ENCODE measurements at places on chromosomes 7 and 10.

DNA sequence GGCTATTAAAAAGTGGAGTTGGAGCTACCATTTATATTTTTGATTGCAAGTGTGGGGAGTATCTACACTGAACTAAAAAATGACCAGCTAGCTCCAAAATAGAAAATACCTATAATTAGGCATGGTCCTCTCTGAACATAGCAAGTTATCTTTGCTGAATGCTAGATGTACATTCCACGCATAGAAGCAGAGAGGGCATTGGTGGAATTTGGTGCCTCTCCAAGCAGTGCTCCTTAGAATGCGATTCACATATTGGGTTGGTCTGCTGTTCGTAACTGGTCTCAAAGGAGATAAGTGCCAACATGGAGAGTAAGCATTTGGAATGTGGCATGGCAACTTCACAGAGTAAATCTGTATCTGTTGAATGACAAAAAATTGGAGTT, 196.2 kb downstream of the PTN start:
- DNase-seq = no peak

- peak; percentile 5 for DNase-seq
Measured at GRCh38 chr10:21505711-21506278, 19.7 kb downstream of the SKIDA1 start.

- no peak for DNase-seq
Measured at GRCh38 chr7:107582875-107583274, 2.8 kb downstream of the BCAP29 start.

GRCh38 chr10:122112625-122113160, 123.7 kb downstream of the TACC2 start:
- peak; percentile 58 for DNase-seq

GRCh38 chr10:97664282-97664850, 22.7 kb downstream of the AVPI1 start:
- no peak for DNase-seq

- no peak for DNase-seq
Measured at GRCh38 chr10:128067691-128068397, 58.4 kb downstream of the MKI67 start.

DNA sequence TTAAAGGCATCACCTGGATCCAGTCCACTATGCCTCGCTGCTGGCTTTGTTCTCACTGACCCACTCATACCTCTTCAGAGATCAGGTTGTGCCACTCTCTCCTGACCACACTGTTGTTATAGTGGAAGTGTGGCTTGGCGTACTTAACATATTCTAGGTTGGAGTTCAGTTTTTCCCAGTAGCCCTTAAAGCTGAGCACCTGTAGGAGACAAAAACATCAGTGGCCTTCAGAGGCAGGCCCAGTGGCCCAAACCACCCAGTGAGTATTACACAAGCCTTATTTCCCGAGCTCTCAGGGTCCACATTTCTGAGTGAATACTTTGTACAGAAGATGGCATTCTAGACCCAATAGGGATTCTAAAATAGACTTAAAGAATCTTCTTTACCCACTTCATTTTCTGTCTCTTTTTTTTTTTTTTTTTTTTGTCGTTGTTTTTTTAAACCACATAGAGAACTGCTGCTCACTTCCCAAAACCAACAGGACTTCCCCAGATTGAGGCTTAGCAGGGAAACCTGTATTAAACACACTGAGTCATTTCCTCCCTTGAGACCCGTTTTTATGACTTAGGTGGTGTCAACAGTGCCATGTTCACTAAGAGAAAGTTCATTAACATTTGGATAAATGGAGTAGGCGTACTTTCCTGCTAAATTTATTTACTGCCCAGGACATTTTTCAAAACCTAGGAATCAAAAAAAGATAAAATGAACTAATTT, 85.8 kb downstream of the GSAP start:
- DNase-seq = no peak

GRCh38 chr7:96401200-96401599, 79.3 kb upstream of the SLC25A13 start:
- DNase-seq = no peak

GRCh38 chr7:39509436-39509835, 56.8 kb upstream of the YAE1 start:
- no peak for DNase-seq

DNA sequence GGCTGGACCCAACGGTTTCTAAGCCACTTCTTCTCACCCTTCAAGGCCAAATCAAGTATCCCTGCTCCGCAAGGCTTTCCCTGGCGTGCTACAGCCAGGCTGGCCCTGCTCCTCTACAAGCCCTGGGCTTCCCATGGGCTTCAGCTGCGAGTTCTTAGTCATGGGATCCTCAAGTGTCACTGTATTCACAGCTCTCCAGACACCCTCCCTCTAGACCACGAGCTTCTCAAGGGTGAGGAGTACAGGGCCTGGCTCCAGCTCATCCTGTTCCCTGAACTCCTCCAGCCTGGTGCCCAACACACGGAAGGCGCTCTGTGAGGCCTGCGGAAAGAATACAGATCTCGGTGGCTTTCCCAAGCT, 38.8 kb downstream of the FAM53B start:
- no peak for DNase-seq

- DNase-seq = no peak
Measured at GRCh38 chr10:8374334-8374733, 319.8 kb downstream of the GATA3 start.

GRCh38 chr10:57977262-57977661, 290.4 kb downstream of the IPMK start:
- DNase-seq = no peak

DNA sequence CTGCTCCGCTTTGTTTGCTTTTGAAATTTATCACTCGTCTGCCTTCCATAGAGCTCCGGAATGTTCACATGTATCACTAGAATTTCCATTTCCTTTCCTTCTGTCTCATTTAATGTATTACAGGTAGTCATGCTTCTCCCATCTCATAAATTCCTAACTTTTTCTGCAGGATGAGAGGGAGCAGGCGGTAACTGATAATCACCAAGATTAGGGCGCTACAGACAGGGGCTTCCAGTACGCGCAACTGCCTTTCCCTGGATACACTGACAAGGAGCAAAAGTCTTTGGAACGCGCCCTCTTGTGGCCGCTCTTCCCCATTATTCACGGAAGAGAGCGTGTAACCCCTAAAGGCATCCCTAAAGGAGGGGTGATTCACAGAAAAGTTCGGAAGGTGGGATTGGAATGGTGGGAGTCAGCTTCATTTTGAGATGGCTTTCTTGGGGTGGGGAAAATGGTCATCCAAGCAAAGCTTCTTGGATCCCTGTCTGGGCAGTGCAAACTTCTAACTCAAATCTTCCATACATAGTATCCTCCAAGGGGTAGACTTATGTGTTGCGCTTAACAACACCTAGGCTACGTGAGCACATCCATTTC, 6.5 kb downstream of the INHBA start:
- peak; percentile 30 for DNase-seq

DNA sequence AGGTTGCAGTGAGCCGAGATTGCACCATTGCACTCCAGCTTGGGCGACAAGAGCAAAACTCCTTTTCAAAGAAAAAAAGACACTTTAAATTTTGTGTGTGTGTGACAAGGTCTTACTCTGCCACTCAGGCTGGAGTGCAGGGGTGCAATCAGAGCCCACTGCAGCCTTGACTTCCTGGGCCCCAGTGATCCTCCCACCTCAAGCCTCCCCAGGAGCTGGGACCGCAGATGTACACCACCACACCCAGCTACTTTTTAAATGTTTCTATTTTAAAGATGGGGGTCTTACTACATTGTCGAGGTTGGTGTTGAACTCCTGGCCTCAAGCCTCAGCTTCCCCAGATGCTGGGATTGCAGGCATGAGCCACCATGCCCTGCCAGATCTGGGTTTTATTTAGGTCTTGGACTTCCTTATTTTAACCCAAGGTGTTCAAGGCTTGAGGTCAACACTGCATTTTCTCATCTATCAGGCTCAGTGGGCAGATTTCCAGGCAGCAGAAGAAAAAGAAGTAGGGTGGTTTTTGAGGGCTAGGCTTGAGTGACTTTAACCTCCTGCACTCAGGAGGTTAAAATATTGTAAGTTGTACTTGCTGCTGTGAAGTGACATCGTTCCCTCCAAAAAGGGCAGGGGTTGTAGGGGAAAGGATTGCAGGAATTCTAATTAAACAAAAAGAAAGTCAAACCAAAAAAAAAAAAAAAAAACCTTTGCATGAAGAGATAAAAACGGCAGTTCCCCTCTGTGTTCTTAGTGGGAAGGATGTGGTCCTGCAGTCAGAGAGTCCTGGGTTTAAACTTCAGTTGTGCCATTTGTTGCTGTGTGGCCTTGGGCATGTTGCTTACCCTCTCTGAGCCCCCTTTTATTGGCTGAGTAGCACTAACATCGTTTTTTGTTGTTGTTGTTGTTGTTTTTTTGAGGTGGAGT, 71.5 kb downstream of the CARD11 start:
- DNase-seq = no peak

GRCh38 chr7:39924122-39924521, 25.9 kb upstream of the CDK13 start:
- DNase-seq = no peak

DNA sequence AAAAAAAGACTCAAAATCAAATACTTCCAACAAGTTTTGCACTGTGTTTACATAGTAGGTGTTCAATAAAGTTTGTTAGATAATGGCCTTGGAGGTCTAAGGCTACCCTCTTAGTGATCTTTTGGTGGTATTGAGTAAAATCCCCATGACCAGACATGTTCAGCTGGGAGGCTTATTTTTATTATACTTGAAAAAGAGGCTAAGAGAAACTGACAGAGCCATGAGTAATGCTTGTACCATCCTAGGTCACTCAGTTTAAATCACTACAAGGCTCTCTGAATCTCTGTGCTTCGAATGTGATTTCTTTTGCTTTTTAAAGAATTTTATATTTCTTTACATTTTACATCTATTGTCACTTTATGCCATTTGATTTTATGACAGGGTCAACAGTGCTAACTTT, 90.5 kb downstream of the TWIST1 start:
- DNase-seq = no peak

DNA sequence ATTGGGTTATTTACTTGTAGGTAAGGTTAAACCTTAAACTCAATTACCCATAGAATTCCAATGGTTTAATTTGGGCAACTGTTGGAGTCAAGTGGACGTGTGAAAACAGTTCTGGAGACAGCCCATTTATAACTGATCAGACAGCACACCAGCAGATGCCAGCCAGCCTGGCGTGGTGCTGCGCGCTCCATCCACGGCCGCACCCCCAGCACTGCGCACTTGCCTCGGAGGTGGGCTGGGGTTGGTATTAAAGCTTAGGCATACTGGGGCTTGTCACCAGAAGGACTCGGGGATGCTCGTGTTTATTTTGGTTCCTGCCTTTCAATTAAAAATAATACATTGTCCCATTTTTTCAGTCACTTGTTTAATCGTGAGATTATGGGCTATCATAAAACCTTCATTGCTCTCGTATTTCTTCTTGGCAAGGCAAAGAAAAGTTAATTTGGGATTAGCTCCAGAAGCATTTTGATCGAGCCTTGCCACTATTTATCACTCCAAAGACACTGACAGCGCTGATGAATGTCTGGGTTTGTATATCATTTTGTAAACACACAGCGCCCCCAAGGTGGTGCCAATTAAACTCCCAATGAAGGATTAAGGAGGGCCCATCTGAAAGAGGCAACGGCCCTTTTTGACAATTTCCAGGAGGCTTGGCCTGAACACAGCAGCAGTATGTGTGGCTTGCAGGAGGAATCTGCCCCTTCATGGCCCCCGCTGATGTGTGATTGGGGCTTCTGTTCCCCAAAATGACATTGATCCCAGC, 204.5 kb upstream of the CXCL12 start:
- DNase-seq = no peak

GRCh38 chr10:10330418-10330817, 687.3 kb upstream of the CELF2 start:
- no peak for DNase-seq

DNA sequence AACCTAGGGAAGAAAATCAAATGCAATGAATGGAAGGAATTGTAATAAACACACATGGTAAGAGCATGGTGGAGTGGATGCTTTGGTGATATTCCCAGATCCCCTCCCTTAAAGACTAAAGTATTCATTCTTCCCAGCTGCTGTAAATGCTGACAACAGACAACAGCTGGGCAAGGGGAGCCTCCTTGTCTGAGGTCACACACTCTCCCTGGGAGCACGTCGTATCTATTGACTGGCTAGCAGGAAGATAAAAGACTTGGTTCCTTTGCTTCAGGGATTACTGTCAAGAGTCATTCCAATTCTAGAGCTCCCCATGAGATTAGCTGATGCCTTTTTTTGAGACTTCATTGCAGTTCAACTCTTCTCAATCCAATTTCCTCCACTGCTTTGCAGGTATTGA, 443.5 kb upstream of the ETV1 start:
- no peak for DNase-seq

DNA sequence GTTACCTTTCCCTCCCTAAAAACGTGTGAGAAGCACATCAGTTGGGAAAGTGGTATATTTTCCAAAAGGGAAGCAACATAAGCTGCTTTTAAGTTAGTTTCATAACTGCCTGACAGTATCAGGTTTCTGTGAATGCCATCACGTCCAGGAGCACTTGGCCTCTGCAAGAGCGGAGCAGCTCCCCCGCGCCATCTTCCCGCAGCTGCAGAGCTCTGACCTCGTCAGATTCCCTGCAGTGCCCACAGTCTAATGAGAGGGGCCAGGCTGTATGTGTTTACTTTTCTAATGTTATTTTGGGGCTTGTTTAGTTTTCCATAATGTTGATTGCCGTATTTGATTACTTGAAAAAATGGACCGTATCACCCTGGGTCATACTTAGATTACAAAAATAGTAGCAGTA, 74.2 kb downstream of the MGMT start:
- DNase-seq = no peak

DNA sequence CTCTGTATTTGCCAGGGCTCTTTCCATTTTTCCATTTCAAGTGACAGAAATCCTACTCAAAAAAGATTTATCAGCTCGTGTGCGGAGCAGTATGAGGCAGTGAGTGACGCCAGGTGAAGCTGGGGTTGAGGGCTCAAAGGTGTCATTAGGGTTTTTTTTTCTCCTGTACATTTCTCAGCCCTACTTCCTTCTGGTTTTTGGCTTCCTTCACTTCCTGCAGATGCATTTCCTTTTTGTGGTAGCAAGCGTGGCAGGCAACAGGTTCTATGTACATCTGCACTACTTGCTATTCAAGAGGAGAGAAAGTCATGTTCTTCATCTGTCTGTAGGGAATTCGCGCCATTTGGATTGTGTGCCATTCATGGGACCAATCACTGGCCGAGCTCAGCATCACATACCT, 52.8 kb upstream of the AOAH start:
- DNase-seq = no peak

GRCh38 chr10:11863353-11864109, 40.4 kb downstream of the PROSER2 start:
- DNase-seq = no peak

DNA sequence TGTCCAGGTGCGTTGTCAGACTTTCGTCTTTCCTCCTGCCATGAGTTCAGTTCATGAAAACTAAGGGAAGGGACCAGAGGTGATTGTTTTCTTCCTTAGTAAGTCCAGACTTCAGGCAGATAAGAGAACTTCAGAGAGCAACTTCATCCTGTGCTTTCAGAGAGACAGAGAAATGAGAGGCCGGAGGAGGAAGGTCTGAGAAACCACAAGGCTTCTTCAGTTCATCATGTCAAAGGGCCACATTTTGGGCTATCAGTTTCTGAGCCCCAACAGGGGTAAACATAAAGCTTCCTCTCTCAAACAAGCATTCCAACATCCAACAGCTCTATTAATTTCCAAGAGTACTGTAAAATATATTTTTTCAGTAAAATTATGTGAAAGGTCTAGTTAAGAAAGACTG, 668.4 kb upstream of the NRP1 start:
- DNase-seq = no peak

GRCh38 chr7:94239661-94240234, 154.9 kb upstream of the COL1A2 start:
- DNase-seq = no peak

- DNase-seq = no peak
Measured at GRCh38 chr10:4196183-4196582, 411.2 kb upstream of the KLF6 start.
